ENCODE measurements at places on chromosomes 3 and 15.

GRCh38 chr15:40906991-40907802, 12.9 kb downstream of the VPS18 start:
- DNase-seq = no peak

DNA sequence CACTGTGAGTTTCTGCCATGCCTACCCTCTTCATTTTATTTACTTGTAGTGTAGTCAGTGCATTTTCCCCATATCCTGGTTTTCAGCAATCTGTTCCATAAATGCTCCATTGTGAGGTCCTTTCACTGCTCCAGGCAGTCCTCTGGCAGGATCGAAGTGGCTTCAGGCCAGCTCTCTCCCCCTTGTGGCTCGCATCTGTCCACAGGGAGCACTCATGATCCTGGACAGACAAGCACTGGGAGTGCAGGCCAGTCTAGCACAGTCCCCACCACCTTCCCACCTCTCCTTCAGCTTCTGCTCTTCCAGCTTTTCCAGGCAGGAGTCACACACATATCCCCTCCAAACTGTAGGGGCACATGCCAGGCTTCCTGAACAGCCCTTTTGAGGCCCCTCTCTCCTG, 173.6 kb downstream of the PPM1L start:
- DNase-seq = no peak

- no peak for DNase-seq
Observed at GRCh38 chr15:96171853-96172296, 158.6 kb upstream of the NR2F2 start.

DNA sequence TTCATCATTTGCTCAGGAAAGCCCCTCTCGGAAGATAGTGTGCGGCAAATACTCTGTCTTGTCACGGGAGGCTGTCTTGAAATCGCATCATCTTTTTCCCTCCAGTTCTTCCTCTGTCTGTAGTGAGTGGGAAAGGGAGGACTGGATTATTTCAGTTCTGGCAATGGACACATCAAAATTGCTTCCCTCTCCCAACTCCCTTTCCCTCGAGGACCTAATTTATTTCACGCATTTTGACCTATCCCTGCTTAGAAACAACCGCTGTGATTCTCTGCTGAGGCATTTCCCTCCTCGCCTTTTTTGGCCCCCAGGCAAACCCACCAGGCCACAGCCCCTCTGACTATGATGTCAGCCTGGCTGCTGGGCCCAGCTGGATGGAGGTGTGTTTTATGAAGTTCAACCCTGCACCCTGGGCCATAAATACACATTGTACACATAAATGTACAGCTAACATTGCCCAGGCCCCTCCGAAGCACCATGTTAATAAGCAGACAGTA, 138.7 kb upstream of the LRTM1 start:
- DNase-seq = no peak

- no peak for DNase-seq
Observed at GRCh38 chr15:85492406-85492805, 112.0 kb downstream of the AKAP13 start.

- peak; percentile 21 for DNase-seq
Observed at GRCh38 chr3:192916371-192917027, 1.2 kb downstream of the MB21D2 start.

- no peak for DNase-seq
Observed at GRCh38 chr15:91535856-91536500, 317.5 kb upstream of the SLCO3A1 start.

GRCh38 chr3:154745929-154746328, 315.9 kb upstream of the GPR149 start:
- DNase-seq = no peak

GRCh38 chr3:54783611-54784010, 144.2 kb downstream of the LRTM1 start:
- DNase-seq = no peak

- no peak for DNase-seq
Observed at GRCh38 chr3:38210141-38210757, 44.9 kb downstream of the OXSR1 start.

- DNase-seq = no peak
Observed at GRCh38 chr15:97955035-97955434, 5.5 kb upstream of the ARRDC4 start.

GRCh38 chr3:50162034-50162883, 7.1 kb downstream of the SEMA3F start:
- DNase-seq = no peak

- DNase-seq = no peak
Observed at GRCh38 chr3:102941786-102942185, 507.0 kb downstream of the ZPLD1 start.

DNA sequence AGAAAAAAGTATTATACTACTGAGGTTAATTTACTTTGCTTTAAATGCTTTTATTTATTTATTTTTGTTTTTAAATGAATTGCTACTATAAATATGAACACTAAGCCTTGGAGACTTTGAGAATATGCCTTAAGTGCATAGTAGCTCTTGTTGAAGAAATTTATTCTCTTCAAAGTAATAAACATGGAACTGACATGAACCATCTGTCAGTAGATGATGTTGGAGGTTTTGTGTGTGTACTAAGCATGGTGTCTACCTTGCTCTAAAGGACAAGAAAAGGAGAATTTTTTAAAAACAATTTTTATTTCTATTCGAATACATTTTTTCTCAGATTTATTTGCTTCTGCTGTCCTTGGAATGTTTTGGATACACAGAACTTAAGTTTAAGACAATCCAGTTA, 81.1 kb upstream of the PDZRN3 start:
- no peak for DNase-seq

DNA sequence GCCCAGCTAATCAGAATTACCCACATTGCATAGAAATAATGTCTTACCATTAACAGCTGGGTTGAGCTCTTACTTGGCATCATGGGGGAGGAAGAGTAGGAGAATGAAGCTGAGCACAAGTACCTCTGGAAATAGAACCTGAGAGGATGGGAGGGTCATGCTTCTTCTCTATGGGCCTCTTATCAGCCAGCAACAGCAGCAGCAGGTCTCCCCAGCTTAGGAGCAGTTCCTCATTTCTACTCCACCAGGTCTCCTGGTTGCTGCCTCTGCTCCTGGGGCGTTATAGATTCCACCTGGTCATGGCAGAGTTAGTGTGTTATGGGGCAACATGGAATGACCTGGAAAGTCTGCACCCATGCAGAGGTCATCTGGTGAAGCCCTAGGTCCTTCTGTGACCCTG, 3.4 kb downstream of the FSD2 start:
- no peak for DNase-seq

DNA sequence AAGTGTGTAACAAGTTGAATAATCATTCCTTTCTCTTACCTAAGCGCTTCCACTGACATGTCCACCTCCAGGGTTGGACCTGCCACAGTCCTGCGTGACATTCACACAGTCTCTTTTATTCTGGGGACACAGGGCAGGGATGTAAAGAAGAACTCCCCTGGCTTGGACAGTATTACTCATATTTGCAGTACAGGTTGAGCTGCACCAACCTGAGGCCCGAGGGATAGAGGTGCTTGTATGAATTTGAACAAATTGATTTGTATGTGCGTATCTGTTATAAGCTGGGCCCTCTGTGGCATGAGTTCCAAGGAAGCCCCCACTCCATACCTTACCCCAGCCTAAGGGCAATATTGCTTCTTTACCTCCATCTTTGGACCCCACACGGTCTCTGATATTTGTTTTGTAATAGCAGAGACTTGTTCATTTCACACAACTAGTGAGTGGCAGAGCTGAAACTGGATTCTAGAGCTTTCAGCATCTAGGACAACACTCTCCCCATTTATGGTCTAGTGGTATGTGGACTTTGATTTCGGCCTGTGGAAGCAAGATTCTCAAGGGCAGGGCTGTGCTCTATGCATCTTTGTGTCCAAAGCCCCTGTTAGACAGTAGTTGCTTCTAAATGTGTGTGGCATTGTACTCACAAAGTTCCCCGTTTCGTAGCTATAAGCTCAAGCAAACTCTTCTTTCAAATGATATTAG, 39.2 kb downstream of the FAH start:
- no peak for DNase-seq

- DNase-seq = peak; percentile 15
Observed at GRCh38 chr3:168165390-168166269, 69.9 kb upstream of the GOLIM4 start.

DNA sequence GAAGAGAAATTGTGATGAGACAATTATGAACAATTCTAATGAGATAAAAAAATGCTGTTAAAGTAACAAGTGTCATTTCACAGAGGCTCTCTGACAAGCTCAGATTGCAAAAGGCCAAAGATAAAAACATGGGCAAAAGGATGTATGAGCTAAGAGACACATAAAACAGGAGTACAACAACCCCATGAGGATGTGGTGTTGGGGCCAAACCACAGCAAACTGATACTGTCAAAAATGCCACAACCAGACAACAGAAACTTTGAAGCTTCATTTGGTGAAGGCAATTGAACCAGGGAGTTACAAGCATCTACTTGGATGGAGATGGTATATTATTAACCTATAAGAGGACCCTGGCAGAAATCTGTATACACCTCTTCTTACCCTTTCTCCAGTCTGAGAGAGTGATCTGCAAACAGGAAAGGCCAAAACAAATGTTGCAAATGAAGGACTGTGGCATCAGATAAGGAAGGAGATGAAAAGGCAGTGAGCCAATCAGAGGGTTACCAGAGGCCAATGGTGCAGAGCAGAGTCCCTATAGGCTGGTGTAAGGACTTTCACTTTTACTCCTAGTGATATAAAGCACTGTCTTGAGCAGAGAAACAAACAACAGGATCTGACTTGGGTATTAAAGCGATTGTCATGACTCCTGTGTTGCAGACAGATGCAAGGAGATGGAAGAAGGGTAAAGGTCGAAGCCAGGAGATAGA, 659.0 kb downstream of the NTRK3 start:
- DNase-seq = no peak

DNA sequence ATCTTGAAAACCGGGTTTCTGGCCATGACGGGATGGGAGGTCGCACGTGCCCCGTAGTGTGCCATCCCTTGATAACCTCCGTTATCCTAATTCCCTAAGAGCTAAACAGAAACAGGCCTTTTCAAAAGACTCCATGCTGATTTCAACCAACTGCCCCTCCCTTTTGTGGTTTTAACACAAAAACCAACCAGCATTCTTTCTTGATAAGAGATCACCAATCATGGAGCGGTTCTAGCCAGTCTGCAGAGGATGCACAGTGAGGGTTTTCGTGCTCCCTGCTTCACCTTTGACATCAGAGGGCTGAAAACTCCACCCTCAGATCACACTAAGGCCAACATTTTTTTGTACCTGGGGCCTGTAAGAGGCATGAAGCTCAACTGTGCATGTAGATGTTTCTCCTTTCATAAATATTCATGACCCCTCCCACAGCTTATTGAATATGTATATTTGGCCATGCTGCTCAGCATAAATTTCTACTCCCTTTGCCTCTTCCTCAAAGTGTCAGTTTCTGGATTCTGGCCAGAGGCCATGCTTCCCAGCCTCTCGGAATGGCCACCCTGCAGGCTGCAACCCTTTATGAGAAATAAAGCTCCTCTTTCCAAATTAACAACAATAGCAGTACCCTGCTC, 41.3 kb downstream of the FAM3D start:
- DNase-seq = no peak

- DNase-seq = no peak
Observed at GRCh38 chr3:15180042-15180611, 25.9 kb upstream of the CAPN7 start.

DNA sequence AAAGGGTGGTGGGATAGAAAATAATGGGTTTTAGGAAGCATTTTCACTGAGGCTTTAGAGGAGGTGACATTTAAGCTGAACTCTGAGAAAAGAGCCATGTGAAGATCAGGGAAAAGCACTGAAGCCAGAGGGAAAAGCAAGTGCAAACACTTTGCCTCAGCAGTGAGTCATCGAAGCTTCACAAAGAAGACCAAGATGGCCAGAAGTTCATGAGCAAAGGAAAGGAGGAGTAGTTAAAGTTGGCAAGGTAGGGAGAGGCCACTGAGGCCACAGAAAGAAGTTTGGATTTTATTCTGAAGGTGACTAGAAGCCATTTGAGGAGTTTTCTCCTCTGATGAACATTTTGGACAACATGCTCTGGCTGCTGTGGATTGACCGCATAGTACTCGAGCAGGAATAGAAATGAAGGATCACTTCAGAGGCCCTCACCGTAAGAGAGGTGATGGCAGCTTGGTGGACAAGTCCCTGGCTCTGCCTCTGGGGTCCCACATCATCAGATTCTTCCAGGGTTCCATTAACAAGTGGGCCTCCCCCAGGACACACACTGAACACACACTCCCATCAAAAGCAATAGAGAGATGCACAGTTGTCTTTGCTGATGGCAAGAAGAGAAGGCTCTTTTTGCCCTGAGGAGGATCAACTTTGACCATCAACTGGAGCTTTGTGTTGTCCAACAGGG, 75.5 kb downstream of the TOP2B start:
- DNase-seq = no peak

DNA sequence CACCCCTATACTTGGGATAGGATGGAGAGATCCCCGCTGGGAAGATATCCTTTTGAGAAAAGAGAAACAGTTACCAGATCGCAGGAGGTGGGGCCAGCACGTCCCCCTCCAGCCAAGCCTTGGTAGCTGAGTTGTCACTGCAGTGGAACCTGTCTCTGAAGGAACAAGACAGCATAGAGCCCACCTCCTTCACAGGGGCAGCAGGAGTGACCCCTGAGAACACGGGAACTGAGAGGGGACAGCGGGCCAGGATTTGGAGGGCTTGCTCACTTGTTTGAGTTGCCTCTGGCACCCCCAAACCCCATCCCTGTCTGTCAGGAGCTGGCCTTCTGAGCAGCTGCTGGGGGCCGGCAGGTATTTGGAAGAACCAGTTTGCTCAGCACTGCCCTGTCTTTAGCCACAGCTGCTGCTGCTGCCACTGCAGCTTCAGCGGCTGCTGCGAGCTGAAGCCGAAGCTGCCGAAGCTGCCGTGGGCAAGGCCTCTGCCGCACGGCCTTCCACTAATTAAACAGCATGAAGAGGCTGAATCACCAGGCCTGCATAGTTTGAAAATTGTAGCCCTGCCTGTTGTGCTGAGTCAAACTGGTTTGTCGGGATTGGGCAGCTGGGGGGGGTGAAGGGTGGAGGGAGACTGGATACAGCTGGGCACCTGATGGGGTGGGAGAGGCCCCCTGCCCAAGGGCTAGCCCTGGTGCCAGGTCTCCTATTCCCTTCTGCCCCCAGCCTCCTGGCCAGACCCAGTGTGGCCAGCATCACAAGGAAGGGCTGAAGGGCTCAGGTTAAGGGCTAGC, 4.0 kb downstream of the EPHB3 start:
- DNase-seq = no peak

GRCh38 chr3:132488151-132488550, 70.8 kb downstream of the DNAJC13 start:
- DNase-seq = no peak

DNA sequence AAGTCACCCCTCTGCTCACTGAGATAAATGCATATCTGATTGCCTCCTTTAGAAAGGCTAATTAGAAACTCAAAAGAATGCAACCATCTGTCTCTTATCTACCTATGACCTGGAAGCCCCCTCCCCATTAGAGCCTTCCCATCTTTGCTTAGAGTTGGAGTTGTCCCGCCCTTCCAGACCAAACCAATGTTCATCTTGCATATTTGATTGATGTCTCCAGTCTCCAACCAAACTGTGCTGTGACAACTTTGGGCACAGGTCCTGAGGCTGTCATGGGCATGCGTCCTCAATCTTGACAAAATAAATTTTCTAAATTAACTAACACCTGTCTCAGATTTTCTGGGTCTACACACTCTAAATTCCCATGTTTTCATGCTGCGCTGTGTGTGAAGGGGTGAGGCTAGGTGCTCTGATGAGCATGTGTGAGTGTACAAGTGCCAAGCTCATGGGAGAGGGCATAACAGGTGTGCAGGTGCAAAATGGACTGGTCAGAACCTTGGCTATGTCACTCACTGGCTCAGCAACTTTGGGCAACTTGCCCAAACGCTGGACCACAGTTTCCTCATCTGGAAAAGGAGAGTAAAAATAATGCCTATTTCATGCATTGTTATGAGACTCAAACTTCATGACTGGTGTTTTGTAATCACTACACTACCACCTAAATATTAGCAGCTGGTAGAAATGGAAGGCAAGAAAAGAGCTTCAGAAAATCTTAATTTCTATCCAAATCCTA, 7.2 kb downstream of the DAPK2 start:
- no peak for DNase-seq

Data from brain pericyte (primary cell).